Stimulated activated CD4-positive, alpha-beta T cell treated with anti-CD3 and anti-CD28 coated beads, TNF-alpha, amount 100 ng/mL, for 24 hours (primary cell): ENCODE measurements at places on chromosomes 6 and 20.
A peak's percentile ranks its signal among the peaks of the same experiment; 100 is the strongest.

DNA sequence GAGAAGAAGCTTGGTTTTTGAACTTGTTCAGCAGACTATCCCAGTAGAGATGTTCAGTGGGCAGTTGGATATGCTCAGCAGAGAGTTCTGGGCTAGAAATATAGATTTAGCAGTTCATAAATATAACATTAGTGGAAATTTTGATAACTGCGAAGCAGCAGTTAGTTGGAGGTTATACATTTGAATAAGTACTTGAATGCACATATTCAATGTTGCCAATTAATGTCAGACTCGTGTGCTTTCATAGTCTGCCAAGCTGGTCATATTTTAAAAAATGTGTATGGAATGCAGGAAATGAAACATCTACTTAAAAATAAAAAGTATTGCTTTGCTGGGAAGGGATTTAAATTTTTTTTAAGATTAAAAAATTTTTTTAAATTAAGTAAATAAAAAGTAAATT lies 92.5 kb upstream of the E2F3 start:
- DNase-seq = no peak

DNA sequence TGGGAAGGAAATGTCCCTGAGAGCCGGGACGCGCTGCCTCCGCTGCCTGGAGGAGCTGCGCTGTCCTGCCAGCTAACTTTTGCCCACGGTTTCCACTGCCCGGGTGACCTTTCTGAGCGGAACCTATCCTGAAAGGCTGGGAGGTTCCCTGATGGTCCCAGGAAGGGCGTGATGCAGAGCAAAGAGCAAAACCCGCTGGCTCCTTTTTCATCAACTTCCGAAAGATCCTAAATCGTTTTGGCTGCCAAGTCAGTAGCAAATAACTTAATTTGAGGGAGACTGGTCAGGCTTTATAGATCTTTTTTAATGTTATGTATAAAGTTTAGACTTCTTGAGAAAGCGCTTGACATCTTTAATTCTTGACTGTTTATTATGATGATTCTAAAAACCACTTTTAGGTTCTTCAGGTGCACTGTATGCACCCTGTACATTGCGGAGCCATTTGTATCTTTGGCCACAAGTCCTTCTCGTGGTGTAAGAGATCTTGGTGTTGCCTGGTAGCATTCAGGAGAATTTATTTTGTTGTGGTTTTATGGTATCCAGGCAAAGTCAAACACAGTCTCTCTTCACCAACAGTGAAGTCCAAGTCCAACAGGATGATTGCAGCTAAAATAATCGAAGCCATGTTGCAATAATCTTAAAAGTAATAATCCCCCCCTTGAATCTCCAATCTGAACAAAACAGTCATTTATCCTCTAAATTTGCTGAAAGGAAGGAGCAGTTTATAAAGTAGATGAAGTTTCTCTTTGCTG lies at the start of gene SYNE1:
Gene SYNE1, minus strand, starts transcription at position 67 of the 752 bp plus-strand sequence. CDS start 9,031 bp downstream, outside the sequence.
- DNase-seq = no peak

GRCh38 chr20:57698116-57698866 lies 11.5 kb downstream of the PMEPA1 start:
- peak; percentile 48 for DNase-seq

DNA sequence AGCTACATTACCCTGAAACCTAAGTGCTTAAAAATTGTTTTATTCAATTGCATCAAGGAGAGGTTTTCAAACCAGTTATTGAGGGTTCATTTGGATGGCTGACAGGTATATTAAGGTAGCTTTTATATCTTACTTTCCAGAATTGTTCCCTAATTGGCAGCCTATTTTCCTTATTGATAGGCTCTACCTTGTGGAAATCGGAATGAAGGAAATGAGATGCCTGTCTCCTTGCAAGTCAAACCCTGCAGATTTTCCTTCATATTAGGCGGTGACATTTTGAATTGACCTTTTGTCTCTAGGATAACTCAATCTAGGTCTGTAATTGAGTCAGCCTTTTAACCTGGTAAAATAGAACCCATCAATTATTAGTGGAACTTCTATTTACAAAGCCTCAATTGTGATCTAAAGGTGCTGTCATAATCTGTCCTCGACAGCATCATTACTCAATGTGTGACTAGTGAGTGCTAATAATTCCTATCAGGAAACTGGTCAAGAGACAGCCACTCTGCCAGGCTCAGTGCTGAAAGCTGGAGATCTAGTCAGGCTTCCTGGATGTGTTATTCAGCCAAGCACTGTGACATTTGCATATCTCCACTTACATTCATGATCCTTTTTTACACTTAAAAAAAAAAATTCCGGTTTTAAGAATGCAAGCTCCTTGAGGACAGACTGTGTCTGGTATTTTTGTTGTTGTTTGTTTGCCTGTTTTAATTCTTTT lies 20.1 kb downstream of the OPRM1 start:
- DNase-seq = no peak

DNA sequence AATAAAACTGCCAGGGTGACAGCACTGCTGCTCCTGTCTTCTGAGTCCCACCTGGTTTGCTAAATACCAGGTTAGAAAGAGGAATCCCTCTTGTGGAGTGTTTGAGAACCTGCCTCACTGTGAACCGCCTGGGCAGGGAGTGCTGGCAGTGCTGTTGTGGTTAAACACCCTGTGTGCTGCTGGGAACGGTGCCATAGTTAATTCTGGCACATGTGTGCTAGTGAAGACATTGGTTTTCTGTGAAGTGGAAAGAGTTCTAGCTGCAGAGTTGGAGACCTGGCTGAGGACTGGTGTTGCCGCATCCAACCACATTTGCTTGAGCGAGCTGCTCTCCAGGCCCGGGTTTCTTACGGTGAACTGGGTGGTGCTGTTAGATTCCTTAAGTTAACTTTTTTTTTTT lies 72.7 kb downstream of the IGF2R start:
- no peak for DNase-seq

DNA sequence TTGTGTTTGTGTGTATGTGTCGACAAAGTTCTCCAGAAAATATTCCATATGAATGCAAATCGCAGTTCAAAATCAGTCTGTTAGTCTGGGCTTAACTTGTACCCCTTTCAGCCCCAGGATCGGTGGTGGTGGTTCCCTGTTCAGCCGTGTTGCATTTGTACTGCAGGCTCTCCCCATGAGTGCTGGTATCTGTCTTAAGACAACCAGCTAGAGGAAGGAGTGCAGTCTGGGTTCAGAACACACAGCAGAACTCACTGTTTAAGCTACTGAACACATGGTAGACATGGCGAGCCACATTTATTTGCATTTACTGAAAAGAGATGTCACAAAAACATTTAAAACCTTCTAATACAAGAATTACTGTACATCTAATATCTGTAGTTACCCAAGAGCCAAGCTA lies 192.1 kb downstream of the ARID1B start:
- no peak for DNase-seq

GRCh38 chr6:56399672-56400263 lies 152.4 kb upstream of the COL21A1 start:
- DNase-seq = no peak

GRCh38 chr20:62906209-62906608 lies 20.1 kb downstream of the DIDO1 start:
- DNase-seq = no peak

- DNase-seq = no peak
These were observed 3.7 kb upstream of the SMAP1 start for GRCh38 chr6:70663881-70664466.

DNA sequence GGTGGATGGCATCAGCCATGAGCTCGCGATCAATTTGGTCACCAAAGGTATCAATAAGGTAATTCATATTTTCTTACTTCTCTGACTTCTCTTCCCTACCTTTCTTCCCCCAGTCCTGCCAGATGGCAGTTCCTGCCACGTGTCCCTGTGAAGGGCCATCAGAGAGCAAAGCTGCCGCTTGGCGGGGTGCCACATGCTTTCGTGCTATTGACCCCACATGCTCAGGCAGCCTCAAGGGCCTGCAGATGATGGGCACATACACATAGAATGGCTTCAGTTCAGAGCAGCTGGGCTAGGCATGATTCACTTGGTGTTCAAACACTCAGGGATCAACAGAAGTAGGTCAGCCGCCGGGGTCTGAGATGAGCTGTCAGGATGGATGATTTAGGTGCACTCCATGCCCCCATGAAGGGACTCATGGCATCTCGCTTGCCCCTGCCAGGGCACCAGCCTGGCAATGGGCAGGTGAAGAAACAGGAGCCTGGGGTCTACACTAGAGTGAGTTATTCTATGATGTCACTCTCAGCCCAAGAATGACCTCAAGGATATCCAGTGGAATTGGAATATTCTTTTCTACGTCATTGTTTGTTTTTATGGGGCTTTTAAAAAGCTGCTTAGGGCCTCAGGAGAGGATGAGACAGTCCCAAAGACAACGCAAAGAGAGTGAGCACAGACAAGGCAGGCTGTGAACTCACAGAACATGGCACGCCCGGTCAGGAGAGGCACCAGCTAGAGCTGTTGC lies 25.5 kb downstream of the BANF2 start:
- no peak for DNase-seq

- DNase-seq = no peak
These were observed 706.3 kb downstream of the TFAP2A start for GRCh38 chr6:9708600-9708999.

- DNase-seq = no peak
These were observed 106.8 kb downstream of the BCAS1 start for GRCh38 chr20:53963635-53964034.

DNA sequence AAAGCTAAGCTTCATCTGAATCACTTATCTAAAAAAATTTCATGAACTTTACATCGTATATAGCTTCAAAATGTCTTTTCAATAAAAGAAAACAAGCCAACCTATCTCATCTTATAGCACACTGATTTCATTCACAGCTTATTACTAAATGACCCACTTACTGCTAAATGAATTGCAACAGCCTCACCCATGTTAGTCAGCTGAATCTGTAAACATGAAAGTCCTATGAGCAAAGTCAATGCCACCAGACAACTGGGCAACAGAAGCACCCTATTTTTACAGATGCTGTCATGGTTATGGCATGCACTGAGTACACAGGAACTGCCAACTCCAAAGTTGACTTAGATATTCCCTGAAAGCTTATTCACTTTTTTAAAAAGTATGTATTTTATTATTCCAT lies 41.2 kb upstream of the DST start:
- DNase-seq = no peak

DNA sequence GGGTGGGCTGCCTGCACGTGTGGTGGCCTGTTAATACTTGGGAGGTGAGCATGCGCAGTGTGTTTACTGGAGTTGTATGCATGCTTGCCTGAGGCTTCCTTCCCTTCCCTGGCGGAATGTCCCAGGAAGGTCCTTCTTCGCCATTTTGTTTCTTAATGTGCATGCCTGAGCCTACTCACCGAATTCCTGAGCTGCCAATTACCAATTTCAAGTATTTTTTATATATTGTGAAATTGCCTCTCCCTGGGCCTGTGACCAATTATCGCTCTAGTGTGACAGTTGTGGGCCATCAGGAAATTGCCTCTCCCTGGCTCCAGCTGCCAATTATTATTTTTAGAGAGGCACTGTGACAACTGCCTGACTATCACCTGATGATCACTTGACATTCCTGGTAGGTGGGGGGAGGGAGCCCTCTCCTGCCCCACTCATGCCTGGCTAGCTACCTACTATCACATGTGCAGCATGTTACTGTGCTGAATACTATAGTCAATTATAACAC lies 70.0 kb downstream of the FAM50B start:
- DNase-seq = no peak

- no peak for DNase-seq
These were observed 700.9 kb upstream of the SLC35B3 start for GRCh38 chr6:9136141-9136822.

- no peak for DNase-seq
These were observed 25.8 kb downstream of the SNRNP48 start for GRCh38 chr6:7615611-7616383.

GRCh38 chr20:8796088-8796660 lies 272.7 kb upstream of the PLCB4 start:
- no peak for DNase-seq

GRCh38 chr6:6505111-6505510 lies 83.4 kb upstream of the LY86 start:
- no peak for DNase-seq

DNA sequence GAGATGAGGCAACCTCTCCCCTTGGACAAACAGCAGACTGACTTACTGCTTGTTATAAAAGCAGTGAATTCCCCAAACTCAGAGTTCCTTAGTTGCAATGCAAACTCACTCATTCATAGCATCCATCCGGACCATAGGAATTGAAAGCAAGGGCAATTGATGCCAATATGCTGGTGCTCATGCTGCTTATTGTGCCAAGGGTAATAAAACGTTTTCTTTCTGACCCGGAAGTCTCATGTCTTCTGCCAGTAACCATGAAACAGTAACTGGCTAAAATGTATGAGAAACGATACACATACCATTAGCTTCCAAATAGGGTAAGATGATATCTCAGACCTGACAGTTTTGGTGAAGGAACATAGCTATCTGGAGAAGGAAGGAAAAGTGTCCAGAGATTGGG lies 18.1 kb downstream of the PRKN start:
- no peak for DNase-seq

- DNase-seq = no peak
These were observed 324.9 kb downstream of the ARHGAP18 start for GRCh38 chr6:129385117-129385516.

DNA sequence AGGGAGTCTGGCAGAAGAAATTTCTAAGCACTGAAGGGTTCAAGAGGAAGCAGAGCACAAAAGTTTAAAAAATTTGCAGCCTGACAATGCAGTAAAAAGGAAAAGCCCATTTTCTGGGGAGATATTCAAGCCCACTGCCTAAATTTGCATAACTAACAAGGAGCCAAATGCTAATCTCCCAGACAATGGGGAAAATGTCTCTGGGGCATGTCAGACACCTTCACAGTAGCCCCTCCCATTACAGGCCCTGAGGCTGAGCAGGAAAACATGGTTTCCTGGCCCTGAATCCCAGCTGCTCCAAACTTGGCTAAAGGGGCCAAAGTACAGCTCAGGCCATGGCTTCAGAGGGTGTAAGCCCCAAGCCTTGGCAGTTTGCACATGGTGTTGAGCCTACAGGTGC lies 908.5 kb upstream of the MANEA start:
- no peak for DNase-seq

GRCh38 chr6:79094938-79095337 lies 16.9 kb upstream of the PHIP start:
- DNase-seq = no peak

- peak; percentile 22 for DNase-seq
These were observed 149.1 kb downstream of the MTHFD1L start for GRCh38 chr6:151014404-151015100.

- no peak for DNase-seq
These were observed 62.1 kb downstream of the FOXO3 start for GRCh38 chr6:108622641-108623298.

DNA sequence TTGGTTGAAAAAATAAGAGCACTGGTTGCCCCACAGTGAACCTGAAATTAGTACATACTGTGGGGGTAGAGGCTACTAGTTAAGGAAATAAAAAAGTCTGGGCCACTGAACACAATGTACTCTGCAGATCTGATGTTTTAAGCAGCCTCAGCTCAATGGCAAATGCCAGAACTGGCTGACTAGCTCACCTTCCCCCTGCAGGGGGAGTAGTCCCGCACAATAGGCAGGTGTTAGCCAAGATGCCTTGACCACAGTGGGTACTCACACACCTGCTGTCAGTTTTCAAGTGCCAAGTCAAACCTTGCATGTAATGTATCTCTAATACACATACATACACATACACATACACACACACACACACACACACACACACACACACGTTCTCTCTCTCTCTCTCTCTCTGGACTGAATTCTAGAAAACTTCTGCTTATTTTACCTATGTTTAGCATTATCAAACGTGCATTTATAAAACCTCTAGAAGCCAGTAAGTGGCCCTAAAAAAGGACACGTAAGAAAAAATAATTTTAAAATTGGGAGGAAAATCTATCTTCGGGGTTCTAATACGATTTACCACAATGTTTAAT lies 36.1 kb downstream of the GMDS start:
- DNase-seq = peak; percentile 34

- DNase-seq = no peak
These were observed at the start of gene RIPOR3 for GRCh38 chr20:50690650-50691572. RIPOR3 (minus strand) TSS chr20:50691542; CDS start chr20:50691128, 414 bp downstream.
